ENCODE measurements at places on chromosomes 6 and 20.
A peak's percentile ranks its signal among the peaks of the same experiment; 100 is the strongest.

GRCh38 chr20:4563534-4563933 is 158.2 kb upstream of the PRND start:
- no peak for DNase-seq

- peak; percentile 97 for DNase-seq
These were observed 12.3 kb downstream of the TGM2 start for GRCh38 chr20:38152621-38153221.

DNA sequence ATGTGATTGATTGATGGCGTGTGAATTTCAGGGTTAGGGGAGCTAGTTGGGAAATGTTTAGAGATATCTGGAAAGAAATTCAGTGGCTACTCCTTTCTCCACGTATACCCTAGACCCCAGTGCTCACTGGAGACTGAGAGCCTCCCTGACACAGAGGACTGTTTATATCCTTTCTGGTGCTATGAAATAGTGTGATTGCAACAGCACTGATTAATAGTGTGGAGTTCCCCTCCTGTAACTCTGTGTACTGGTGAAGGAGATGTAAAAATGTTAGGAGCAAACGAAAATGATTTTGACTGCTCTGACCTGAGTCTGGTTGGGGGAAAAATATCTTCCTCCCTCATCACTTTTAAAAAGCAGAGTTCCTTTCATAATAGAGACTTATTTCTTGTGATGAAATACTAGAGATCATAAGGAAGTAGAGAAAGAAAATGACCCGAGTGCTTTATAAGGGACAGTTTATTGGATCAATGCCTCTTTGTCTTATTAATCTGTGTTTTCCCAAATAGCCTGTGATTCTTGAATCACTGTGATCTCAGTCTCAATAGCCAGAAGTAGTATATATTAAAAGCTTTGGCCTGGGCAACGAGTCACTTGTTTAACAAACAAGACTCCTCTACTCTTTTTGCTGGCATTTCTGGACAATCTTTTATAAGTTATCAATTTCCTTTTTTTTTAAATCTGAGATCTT is 92.3 kb downstream of the RNF182 start:
- DNase-seq: no peak

- peak; percentile 34 for DNase-seq
These were observed 35.3 kb downstream of the DLL1 start for GRCh38 chr6:170255426-170256125.

GRCh38 chr6:4358414-4359107 is 223.2 kb upstream of the ECI2 start:
- peak; percentile 97 for DNase-seq

DNA sequence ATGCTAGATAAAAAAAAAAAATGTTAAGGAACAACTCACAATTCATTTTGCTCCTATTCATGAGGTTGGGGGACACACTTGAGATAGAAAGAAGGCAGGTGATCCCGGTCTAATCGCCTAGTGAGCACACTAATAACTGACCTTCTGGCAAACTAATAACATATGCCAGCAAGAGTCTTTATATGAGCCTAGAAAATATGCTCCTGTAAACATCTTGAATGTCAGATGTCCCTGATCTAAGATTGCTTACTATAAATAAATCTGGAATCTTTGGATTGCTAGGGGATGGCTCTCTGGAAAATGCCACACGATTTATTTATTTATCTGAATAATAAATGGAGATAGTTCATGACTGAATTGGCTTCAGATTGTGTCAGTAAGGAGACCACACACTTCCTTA is 821.9 kb downstream of the GRIK2 start:
- no peak for DNase-seq

DNA sequence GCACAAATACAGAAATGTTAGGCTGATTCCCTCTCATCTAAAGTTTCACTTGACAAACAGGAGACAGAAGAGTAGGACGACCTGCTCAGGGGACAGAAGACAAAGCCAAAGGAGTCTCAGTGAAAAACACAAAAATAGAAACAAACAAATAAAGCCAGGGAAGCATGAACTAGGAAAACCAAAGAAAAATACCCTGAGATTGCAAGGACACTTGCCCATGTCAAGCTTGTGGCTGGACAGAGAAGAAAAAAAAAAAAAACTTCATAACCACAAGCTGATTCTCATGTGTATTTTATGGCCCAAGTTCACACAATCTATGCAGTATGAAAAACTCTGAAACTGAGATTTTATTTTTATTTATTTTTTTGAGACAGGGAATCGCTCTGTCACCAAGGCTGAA is 85.6 kb upstream of the BEND6 start:
- no peak for DNase-seq

GRCh38 chr6:42729731-42730130 is 7.3 kb upstream of the PRPH2 start:
- DNase-seq: no peak

GRCh38 chr20:21430020-21430419 is 32.7 kb upstream of the NKX2-4 start:
- DNase-seq: no peak
